Right ventricle myocardium superior (tissue), 1 donor: ENCODE measurements at places on chromosomes 3 and 15. TPM values are rescaled to one million over a fixed set of nuclear protein-coding genes. Genes with fewer than 3 reads are reported as not detected.

The GPR62 gene
- total RNA-seq = not detected

The FBXL2 gene
- 1.3 TPM for total RNA-seq

The FES gene
- 17.1 TPM for total RNA-seq

The C3orf85 gene
- not detected for total RNA-seq

The SLC12A6 gene
- 24.9 TPM for total RNA-seq

- no peak for DNase-seq
Measured at GRCh38 chr15:26889298-26889898, 22.5 kb downstream of the GABRA5 start.

GRCh38 chr3:177793451-177793850, 596.2 kb upstream of the TBL1XR1 start:
- DNase-seq = no peak

GRCh38 chr15:70714015-70714414, 49.3 kb downstream of the UACA start:
- DNase-seq = no peak

DNA sequence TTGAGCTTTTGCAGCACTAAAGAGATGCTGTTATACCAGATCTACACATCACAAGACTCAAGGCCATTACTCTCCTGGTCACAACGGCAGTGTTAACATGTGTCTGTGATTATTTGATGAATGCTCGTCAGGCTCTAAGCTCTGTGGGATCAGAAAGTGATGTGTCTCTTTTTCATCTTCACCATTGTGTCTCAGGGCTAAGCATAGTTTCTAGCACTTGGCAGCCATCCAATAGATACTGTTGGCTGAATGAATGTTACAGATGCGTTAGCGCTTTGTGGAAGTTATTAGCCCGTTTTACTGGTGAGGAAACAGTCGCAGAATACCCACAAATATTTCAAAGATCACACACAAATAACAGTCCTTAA, 1.2 kb upstream of the FAM81A start:
- DNase-seq = no peak

DNA sequence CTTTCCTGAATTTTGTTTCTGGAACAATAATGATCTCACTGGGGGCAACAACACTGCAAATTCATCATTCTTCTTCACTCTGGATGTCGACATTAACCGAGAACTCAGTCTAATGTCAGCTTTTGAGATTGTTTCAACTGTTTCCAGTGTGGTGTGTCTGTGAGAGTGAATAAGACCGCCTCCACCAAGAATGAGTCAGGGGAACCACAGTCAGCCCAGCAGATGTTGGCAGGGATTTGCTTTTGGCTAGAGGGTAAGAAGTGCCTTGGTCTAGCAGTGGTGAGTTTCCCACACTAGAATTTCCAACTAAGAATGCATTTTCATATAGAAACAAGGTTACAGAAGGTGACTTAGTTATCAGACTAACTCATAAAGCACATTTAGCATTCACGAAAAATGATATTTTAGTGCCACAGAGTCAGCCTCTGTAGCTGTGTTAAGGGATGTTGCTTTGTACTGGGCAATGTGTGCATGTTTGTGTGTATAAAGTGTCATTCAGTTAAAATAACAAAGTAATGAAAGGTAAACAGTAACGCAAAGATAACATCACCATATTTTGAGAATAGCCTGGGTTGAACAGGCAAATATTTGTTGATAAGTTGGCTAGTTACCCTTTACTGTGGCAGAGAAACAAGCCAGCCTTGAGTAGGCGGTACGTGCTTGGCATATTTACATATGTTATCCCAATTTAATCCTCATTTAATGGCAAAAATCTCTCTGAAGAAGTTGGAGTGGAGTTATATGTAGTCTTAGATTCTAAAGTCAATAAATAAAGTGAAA, 33.8 kb downstream of the DRD3 start:
- no peak for DNase-seq

DNA sequence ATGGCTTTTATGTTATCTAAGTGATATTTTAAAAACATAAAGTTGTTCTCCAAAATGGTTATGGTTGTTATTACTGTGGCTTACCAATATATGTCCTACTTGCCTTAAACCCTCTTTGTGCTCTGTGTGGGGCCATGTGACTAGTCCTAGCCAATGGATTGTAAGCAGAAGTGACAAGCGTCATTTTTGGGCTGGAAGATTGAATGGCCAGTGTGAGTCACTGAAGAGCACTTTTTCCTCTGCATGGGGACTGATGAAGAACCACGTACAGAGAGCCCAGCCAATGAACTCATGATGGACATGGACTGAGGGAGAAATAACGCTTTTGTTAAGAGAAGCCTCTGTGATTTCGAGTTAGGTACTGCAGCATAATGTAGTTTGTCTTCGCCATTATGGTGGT, 332.7 kb downstream of the EDEM1 start:
- no peak for DNase-seq

- DNase-seq = no peak
Measured at GRCh38 chr3:154071146-154071545, 50.0 kb upstream of the ARHGEF26 start.

DNA sequence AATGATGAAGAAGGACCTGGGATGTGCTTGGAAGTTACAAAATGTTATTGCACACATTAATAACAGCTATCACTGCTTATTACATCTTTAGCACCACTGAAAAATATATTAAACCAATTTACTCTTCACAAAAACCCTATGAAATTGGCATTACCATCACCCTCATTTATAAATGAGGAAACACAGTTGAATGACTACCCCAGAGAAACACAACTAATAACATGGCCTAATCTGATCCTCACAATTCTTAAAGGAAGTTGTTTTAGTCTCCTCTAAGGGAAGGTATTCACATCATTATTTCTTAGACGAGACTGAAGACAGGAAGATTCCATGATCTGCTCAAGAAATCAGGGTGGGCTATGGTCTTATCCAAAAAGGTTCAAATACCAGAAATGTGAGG, 35.9 kb downstream of the INO80 start:
- DNase-seq = no peak

DNA sequence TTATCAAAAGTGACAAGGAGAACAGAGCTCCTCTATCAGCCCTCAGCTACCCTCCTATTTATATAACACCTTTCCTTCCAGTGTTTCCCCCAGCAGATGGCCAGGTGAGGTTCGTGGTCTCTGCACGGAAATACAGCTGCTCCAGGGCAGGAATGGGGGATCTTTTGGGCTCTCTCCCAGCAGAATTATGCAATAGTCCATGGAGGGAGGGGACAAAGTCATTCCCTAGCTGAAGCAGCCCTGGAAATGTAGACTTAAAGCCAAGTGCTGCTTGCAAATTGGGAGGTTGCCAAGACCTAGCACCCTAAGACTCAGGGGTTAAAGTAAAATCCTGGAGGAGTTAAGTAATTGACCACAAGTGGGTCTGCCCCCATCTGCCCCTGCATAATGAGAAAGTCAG, 256.3 kb downstream of the LRTM1 start:
- no peak for DNase-seq

DNA sequence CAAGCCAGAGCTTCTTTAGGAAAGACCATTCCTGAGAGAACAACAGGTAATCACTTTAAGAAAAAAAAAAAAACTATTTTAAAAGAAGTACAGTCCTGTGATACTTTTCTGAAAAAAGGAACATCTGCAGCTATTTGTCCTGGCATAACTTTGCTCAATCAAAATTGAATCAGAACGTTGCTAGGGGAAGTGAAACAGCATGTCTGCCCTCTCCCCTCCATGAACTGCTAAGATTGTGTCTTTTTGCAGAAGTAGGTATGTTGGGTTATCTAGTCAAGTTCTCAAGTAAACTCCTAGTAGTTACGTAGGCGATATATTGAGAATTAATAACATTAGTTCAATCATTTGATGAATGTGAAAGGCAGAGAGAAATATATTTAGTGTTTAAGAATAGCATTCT, 1013.3 kb downstream of the TUSC7 start:
- DNase-seq = no peak

DNA sequence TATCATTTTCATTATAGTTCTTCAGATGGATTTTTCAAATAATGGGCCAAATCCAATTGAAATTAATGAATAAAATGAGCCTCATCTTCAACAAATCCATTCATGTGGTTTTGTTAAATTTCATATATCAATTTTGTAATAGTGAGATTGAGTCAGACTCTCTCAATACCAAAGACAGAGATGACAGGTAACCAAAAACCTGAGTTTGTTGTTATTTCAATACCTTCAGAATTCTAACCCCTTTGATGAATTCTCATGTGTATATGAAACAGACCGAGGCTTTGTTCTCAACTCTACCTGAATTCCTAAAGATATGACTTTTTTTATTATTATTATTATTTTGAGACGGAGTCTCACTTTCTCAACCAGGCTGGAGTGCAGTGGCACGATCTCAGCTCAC, 92.8 kb downstream of the FOXP1 start:
- no peak for DNase-seq
